Neural crest cell (in vitro differentiated cells): ENCODE measurements at places on chromosomes 4 and X.

DNA sequence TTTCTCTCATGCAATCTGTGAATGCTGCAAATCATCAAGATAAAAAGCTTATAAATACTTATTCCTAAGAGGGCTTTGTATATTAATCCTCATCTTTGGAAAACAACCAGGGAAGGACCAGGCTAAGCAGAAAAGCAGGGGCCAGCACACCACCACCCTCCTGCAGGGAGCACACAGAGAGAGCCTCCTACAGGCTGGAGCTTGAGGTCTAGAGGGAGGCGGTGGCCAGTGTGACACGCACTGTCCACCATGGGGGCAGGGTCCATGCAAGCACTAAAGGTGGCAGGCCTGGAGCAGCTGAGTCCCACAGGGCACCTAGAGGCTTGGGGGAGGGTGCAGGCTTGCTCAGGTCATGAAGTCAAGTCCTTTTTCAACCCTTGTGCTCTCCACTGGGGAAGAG is 236.9 kb downstream of the TACR3 start:
- no peak for DNase-seq

- no peak for DNase-seq
These were observed 692.0 kb upstream of the FAM241A start for GRCh38 chr4:111453216-111453615.

GRCh38 chr4:108619372-108620100 is 840 bp upstream of the RPL34 start:
- DNase-seq, result no peak

DNA sequence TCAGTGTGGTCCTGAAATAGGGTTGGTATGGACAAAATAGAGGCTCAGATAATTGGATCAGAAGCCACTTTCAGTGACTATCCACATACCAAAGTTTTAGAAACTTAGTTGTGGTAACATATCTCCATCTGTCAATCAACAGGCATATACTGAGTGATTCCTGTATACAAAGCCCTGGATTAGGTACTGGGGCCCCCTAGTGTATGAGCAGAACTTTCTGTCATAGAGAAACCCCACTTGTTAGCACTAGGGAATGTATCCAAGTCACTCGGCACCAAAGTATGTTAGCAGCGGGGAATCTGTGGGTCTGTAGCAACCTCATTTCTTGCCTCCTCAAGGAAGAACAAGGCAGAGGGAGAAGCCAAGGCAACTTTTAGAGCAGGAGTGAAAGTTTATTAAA is 50.7 kb downstream of the MAP7D3 start:
- no peak for DNase-seq

DNA sequence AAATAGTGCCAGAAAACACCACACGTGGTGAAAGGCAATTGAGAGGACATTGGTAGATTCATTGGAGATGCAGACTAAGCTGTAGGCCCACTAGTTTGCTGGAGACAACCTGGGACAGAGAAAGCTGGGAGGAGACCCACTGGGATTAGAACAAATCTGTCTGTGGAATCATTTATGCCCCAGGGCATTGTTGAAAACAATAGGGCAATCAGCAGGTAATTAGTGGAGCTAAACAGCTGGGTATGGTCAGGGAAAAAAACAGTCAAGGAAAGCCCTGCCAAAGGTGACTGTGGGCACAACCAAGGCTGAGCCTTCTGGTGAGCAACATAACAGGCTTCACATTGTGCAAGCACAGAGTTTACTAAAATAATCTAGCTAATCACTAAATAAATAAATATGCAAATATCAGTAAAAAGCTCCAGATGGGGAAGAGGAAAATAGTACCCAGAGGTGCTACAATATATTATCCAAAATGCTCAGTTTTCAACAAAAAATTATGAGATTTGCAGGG is 9.0 kb downstream of the TCEAL3 start:
- DNase-seq, result no peak

- DNase-seq, result no peak
These were observed 8.4 kb downstream of the HAND2 start for GRCh38 chr4:173521467-173522159.

- DNase-seq, result no peak
These were observed 32.8 kb downstream of the TSC22D3 start for GRCh38 chrX:107742700-107743191.

DNA sequence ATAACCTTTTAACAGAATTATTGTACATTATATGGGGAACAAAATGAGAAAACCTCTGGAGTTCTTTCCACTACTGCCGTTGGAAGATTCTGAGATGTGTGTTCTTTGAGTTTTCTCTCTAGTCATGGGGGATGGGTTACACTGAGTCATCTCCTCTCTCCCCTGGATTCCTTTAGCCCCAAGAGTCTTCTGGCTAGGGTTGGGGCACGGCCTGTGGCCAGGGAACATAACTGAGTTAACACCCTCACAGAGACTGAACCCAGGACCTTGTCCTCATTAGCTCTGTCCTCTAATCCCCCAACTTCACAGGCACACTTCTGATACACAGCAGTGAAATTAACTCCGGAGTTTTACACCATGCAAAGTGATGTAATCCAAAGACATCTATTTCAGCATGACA is 142.3 kb upstream of the F9 start:
- no peak for DNase-seq
